ENCODE measurements at places on chromosomes 2 and 18.

- no peak for DNase-seq
Measured at GRCh38 chr18:26854292-26854881, 11.1 kb downstream of the AQP4 start.

DNA sequence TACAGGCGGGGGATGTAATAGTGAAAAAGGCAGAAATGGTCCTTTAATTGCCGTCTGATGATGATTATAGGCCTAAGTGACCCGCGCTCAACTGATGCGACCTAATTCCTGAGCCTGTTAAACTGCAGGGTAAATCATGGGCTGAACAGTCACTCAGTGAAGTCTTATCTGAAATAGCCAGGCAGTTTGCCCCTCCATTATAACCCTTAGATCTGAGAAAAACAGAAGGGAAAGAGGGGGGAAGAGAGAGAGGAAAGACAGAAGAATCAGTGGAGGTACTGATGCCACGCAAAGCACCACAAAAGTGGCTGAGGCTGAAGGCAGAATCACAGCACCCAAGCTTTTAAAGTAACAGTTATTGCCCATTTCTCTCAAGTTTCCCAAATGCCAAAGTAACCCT lies 73.1 kb upstream of the DNMT3A start:
- no peak for DNase-seq

- no peak for DNase-seq
Measured at GRCh38 chr2:119707117-119708087, 28.4 kb downstream of the TMEM177 start.

GRCh38 chr2:112646102-112646719 lies 472 bp downstream of the SLC20A1 start:
- no peak for DNase-seq

- peak; percentile 11 for DNase-seq
Measured at GRCh38 chr2:43605079-43605655, 9.3 kb upstream of the THADA start.

GRCh38 chr2:26122630-26123029 lies 50.3 kb upstream of the GAREM2 start:
- DNase-seq = no peak
